Osteocyte (in vitro differentiated cells): ENCODE measurements at places on chromosomes 11 and 22. TPM values are rescaled to one million over a fixed set of nuclear protein-coding genes. Genes with fewer than 3 reads are reported as not detected.

VSIG2 gene
- 0.30 TPM in 1 of 2 replicates, not detected in the other for total RNA-seq

KRTAP5-8 gene
- not detected in 2 replicates for total RNA-seq

COMMD9 gene
- total RNA-seq, result 69.4 and 71.4 TPM in 2 replicates

DNA sequence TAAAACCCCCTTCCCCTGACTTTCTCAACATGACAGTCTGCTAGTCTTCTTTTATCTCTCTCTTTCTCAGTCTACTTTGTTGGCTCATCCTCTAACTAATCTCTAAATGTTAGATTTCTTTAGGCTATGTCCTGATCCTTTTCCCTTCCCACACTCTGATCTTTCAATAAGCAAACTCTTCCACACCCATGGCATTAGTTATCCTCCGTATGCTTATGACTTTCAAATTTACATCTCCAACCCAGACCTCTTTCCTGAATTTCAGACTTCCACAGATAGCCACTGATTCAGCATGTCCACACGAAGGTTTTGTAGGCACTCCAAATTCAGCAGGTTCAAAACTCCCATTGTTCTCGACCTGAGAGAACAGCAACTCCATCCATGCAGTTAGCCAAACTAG lies 75.6 kb downstream of the LIF start:
- no peak overlapping the region for H3K4me3 ChIP-seq
- no peak overlapping the region for H3K27ac ChIP-seq
- H3K4me1 ChIP-seq, result peaks cover 21% of the 10 kb centered on the region
- no peak for DNase-seq
- no peaks in the 10 kb centered on the region for H3K36me3 ChIP-seq

DNA sequence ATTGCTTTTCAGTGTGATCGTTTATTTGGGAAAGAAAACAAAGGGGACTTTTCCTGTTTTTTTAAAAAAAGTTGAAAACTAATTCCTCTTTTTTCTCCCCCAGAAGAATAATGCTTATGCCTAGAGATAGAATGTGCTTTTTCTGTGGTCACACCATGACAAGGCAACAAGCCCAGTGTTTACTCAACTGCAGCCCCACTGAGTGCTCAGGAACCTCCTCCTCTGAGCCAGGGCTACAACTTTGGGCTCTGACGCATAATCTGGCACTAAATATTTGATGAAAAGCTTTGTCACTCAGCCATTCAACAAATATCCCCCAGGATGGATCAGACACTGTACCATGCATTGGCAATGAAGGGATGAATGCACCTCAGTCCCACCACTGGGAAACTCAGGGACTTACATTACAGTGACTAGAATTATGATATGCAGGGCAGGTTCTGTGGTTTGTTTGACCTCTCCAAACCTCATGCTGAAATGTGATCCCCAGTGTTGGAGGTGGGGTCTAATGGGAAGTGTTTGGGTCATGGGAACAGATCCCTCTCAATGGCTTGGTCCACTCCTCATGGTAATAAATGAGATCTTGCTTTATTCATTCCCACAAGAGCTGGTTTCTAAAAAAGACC lies 155.9 kb downstream of the CCDC34 start:
- no peak overlapping the region for H3K4me3 ChIP-seq
- H3K27ac ChIP-seq, result no peak overlapping the region
- H3K27me3 ChIP-seq, result no peaks in the 10 kb centered on the region
- H3K36me3 ChIP-seq, result no peaks in the 10 kb centered on the region
- no peak for DNase-seq
- peaks cover 52% of the 10 kb centered on the region for H3K4me1 ChIP-seq

- no peak overlapping the region for H3K27ac ChIP-seq
- peaks cover 6% of the 10 kb centered on the region for H3K4me1 ChIP-seq
- H3K36me3 ChIP-seq, result no peaks in the 10 kb centered on the region
- no peak for DNase-seq
- peak overlapping the region; percentile 67 for H3K4me3 ChIP-seq
- peaks cover 69% of the 10 kb centered on the region for H3K27me3 ChIP-seq
Observed at GRCh38 chr22:38454353-38455075, 485 bp downstream of the KCNJ4 start.

DNA sequence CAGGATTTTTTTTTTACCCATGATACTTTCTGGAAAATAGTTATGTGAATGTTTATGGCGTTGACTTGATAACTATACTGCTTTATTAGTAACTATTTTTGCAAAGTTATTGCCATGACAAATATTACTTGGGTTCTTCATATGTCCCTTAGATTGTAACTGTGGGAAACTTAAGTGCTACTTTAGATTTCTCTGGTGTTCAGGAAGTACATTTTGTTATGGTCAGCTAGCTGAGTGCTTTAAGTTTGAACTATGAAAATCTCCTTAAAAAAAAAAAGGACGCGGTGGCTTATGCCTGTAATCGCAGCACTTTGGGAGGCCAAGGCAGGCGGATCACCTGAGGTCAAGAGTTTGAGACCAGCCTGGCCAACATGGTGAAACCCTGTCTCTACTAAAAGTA lies 42.8 kb downstream of the CSTPP1 start:
- H3K4me3 ChIP-seq, result no peak overlapping the region
- no peak for DNase-seq

- H3K4me3 ChIP-seq, result no peak overlapping the region
- H3K27me3 ChIP-seq, result no peaks in the 10 kb centered on the region
- peaks cover 2% of the 10 kb centered on the region for H3K36me3 ChIP-seq
- DNase-seq, result no peak
- peaks cover 30% of the 10 kb centered on the region for H3K4me1 ChIP-seq
Observed at GRCh38 chr11:92277871-92278270, 53.3 kb downstream of the FAT3 start.

GRCh38 chr11:43947003-43947500 lies 4.6 kb downstream of the C11orf96 start:
- peaks cover 2% of the 10 kb centered on the region for H3K36me3 ChIP-seq
- no peak overlapping the region for H3K27ac ChIP-seq
- peaks cover 14% of the 10 kb centered on the region for H3K4me1 ChIP-seq
- no peak for DNase-seq
- no peak overlapping the region for H3K4me3 ChIP-seq
